ENCODE measurements at places on chromosomes 4 and X.

- DNase-seq, result no peak
Measured at GRCh38 chr4:88570001-88570400, 22.3 kb upstream of the HERC3 start.

- no peak for DNase-seq
Measured at GRCh38 chr4:54185866-54186265, 43.2 kb upstream of the PDGFRA start.

GRCh38 chrX:123736333-123736921, 3.6 kb upstream of the THOC2 start:
- no peak for DNase-seq

- no peak for DNase-seq
Measured at GRCh38 chr4:173128199-173128890, 40.3 kb upstream of the GALNT7 start.

DNA sequence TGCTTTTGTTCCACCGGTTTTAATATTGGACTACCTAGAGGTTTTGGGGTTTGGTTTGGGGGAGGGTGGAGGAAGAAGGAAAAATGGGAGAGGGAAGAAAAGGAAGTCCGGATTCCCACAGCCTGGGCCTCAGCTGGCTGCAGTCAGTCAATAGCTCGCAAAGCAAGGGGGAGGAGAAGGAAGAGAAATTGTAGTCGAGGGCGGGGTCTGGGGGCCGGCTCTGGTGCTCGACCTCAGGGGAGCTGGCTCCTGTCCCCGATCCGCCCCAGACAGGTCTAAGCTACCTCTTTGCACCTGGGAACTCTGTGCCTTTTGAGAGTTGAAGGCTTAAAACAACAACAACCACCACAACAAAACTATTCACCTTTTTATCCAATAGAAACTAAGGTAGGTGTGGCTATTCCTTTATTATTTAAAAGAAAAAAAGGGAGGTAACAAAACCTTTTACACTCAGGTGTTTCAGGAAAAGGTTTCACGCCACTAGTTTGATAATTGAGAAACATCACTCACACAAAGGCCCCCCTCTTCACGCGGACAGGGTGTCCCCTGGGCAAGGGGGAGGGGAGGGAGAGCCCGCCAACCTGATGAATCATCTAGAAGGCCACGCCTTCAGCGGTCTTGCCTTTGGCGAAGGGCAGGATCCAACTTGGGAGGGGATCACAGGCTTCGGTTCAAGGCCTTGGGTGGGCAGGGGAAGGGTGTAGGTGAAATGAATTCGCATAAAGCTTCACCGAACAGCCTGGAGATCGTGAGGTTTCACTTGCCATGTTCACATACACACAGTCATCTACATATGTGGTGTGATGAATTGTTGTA, 1.6 kb upstream of the LNX1 start:
- no peak for DNase-seq

GRCh38 chr4:111847296-111848008, 297.8 kb upstream of the FAM241A start:
- DNase-seq, result no peak

- no peak for DNase-seq
Measured at GRCh38 chrX:107025545-107025944, 25.5 kb upstream of the MORC4 start.

DNA sequence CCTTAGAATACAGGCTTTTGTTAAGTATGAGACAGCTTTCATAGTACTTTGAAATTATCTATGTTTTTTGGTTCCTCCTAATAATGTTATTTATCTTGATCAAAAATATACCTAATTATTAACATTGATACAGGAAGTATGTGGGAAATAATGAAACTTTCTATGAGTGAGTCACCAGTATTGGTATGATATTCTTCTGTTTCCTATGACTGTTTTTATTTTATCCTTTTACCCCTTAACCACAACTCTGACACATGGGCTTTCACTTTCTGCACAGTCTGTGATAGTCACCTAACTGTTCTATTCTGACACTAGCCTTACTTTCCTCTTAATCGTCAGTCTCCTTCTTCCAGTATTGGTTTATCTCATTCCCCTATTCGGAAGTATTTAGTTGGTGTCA, 4.7 kb downstream of the THAP9 start:
- no peak for DNase-seq

GRCh38 chrX:3177851-3178250, 136.6 kb downstream of the ARSF start:
- no peak for DNase-seq

Data from activated T-cell treated with anti-CD3 and anti-CD28 coated beads, Interleukin-2, amount 50 U/mL, for 1 hour (primary cell).